Mesothelial cell of epicardium (in vitro differentiated cells): ENCODE measurements at places on chromosomes 3 and 15.

DNA sequence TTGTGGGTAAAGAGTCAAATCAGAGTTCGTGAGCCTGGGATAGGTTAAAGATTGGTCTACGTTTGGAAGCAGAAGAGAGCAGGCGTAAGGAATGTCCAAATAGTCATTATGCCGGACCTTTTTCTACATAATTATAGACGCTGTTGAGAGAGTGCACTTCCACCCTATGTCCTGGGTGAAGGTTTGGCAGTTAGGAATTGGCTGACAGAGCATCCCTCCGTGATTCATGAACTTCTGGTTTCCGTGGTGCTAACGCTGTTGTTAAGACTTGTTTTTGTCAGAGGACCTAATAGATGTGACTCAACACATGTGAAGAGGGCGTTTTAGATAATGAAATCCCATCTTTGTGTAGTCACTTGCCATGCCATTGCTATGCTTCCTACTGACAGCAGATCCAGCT is 1.1 kb downstream of the EAF1 start:
- DNase-seq = no peak

DNA sequence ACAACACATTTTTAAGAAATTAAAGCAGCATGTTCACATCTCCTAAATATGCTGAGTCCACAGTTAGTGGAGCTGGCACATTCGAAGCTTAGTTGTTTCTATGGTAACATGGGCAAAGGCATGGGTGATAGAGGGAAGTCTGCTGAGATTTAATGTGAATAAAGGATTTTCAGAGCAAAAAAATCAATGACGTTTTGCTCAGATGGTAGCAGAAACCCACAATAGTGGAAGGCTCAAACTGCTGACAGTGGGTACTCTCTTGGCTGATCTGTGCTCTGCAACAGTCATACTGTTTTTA is 795.1 kb upstream of the ARPP21 start:
- DNase-seq = no peak

GRCh38 chr3:12938258-12938711 is 96.9 kb upstream of the RPL32 start:
- no peak for DNase-seq

GRCh38 chr3:152257563-152258035 is 11.1 kb upstream of the MBNL1 start:
- DNase-seq = no peak

DNA sequence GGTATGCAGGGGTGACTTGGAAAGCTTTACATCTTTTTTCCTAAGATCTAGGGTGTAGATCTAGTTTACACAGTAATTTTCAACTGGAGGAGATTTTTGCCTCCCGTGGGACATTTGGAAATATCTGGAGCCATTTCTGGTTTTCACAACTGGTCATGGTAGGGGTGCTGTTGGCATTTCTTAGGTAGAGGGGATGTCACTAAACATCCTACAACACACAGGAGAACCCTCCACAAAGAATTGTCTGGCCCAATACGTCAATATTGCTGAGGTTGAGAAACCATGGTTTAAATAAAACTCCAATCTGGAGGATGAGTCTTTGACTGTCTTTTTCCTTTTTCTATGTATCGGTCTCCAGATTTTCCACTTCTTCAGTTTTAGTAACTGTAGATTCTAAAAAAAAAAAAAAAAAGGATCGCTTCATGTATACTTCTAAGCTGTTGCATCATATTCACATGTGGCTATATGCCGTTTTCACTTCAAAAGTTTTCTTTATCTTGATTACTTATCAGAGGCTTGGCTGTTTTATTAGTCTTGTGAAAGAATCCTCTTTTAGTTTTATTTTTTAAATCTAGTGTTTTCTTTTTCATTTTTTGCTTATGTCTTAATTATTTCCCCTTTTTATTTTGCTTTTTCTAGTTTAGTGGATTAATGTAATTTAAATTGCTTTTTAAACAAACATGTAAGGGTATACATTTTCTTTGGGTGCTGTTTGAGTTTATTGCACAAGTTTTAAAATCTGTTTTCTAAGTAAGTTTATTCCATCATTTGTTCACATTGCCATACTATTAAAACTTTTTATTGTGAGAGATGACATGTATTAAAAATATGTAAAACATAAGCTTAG is 21.2 kb downstream of the UBE2Q2 start:
- DNase-seq = no peak
